ENCODE measurements at places on chromosomes 4 and X.

DNA sequence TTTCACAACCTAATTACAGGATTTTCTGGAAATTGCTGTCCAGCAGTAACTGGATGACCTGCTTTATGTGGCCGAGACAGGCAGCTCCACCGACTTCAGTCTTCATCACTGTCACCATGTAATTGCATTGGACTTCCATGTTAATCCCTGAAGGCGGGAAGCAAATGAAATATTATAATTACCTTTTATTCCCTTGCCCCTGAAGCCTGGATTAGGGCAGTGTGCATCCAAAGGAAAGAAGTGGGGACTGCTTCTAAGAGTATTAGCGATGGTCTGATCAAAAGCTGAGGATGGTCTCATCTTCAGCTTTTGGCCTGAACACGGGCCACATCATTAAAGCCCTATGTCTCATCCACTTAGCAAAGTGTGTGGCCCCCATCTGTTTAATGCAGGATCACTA is 311.6 kb upstream of the GALNT7 start:
- DNase-seq = no peak

DNA sequence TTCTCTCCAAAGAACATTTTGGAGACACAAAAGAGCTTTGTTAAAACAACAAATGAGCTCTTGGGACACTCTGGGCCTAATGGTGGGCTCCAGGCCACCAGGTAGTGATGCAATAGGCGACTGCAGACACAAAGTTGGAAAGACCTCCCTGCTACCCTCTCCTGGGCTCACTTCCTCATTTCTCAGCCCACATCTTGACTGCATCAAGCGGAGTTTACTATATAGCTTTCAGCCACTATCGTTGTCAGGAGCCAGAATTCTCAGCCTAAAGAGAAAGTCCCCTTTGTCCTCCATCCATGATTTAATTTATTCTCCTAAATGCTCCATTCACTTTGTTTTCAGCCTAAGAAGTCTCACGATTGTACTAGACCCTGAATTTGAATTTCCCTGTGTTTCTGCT is 114.9 kb downstream of the EFHC2 start:
- DNase-seq = no peak

DNA sequence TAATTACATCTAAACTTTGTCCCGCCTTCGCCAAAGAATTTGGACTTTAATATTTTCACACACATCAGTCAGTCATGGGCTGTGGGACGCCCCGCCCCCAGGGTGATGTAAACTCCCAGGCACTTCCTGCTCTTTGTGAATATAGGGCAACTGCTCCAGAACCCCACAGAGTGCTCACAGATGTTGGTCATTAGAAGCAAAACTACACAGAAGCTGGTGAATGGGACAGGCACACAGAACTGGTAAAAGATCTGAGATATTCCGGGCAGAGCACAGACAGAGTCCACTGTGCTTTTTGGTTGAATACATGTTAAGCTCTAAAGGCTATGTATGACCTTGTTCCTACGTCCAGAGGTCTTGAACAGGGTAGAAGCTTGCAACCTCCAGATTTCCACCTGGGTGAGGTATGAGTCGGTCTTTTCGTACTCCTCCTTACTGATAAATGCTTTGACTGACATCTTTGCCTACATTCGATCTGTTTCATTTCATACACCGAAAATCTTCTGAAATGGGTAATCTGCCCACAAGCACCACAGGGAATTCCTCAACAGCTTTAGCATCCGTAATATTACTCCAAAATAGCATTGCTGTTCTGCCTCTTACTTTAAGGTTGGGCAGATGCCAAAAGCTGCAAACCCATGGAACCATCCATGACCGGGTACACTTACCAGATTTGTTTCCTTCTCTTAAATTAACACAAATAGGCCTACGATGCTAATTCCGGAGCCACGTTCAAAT is 144.6 kb downstream of the AMELX start:
- no peak for DNase-seq

DNA sequence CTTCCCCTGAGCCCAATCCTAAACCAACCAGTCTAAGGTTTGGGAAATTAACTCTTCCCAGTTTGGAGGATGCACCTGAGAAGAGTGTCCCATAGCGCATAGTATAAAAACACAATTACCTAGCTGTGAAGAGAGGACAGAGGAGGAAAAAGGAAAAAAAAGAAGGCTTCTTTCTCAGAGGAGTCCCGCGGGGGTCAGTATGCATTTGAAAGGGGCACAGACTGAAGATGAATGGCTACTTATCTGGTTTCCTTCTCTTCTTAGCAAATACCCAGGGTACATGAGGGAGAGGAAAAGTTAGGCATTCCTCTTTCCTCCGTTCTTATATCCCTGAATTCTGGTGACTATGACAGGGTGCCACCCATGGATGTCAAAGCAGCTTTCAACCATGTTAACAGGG is 96.9 kb downstream of the TMEM47 start:
- no peak for DNase-seq

GRCh38 chr4:183268556-183268955 is 51.5 kb downstream of the CLDN22 start:
- DNase-seq = no peak

GRCh38 chr4:113303315-113303714 is 253.9 kb downstream of the ANK2 start:
- DNase-seq = no peak

- no peak for DNase-seq
Observed at GRCh38 chr4:142728233-142728632, 117.9 kb downstream of the INPP4B start.

DNA sequence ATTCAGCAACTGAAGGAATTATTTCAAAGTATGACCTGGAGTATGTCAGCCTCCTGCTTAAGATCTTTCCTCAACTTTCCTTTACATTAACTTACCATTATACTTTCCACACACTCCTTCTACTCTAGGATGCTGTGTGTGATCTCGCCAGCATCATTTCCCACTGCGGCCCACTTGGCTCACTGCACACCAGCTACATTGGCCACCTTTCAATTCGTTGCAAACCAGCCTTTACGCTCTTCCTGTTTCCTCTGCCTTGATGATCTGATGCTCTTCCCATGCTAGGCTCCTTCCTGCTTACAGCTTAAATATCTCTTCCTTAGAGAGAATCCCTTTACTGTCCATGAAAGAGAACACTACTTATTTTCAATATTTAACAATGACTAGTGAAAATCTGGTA is 95.1 kb downstream of the GPM6A start:
- DNase-seq = no peak

- DNase-seq = no peak
Observed at GRCh38 chr4:156764145-156764544, 207.5 kb downstream of the PDGFC start.

Data from activated T-helper 1 cell treated with anti-CD3 and anti-CD28 coated beads, Interleukin-2, amount 50 U/mL, for 16 hours (primary cell).